ENCODE measurements at places on chromosomes 4 and X.
A peak's percentile ranks its signal among the peaks of the same experiment; 100 is the strongest.

- no peak for DNase-seq
Measured at GRCh38 chr4:165761963-165762362, 111.1 kb upstream of the TLL1 start.

GRCh38 chr4:100017637-100018310 is 67.7 kb upstream of the H2AZ1 start:
- peak; percentile 22 for DNase-seq

DNA sequence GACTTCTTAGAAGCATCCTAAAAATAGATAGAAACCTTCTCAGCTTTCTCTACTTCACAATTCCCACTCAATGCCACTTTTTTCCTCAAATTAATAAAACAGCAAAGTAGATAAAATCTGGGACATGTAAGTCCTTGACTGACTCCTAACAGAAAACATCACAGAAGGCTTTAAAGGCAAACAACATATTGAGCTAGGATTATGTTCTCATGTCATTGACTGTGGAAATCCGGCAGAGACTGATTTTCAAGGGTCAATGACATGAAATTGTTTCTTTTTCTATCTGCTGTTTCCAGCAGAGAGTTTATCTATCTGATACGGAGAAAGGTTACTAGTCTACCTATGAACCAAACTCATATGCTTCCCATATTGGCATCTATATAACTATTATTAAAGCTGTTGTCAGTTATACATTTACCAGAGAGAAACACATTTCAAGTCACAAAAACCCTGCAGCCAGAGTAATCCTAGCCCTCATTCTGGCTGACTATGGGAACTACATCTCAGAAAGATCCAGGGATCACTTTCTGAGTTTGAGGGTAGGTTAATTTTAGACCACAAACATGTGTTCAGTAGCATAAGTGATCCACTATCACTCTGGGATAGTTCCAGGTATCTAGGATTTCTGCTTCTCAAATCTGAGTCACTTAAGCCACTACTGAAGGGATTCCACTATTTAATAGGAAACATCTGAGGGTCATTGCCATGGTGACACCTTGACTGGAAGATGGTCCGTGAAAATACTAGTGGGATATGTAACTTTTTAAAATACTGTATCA is 147.6 kb downstream of the PPP3CA start:
- no peak for DNase-seq

- DNase-seq: no peak
Measured at GRCh38 chrX:109464231-109464630, 17.7 kb downstream of the GUCY2F start.

DNA sequence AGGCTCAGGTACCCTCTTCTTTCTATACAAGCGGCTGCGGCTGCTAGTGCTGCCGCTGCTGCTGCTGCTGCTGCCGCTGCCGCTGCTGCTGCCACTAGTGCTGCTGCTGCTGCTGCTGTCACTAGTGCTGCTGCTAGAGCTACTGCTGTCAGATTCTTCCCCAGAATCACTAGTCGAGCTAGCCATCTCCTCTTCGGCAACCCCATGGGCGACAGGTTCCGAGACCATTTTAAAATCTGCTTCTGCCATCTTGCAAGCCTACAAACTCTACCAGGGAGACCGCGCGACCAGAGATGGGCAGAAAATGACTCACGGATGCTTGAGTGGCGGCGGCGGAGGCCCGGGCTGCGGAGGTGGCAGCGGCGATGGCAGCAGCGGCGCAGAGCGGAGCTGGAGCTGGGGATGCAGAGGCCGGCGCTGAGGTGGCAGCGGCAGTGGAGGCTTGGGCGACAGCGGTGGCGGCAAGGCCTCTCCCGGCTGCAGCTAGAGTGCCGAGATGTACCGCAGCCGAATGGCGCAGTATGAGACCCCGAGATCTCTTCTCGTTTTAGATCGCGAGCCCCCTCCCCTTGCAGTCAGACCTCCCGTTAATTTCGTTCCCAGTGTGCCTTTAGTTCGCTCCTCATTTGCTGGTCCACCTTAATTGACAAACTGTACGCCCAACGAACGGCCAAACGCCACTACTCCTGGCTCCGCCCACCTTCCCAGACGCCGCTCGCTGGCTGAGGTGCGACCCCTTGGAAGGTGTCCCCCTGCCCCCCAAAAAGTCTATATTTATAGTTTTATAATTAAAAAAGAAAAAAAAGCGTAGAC is at the start of gene NAP1L3:
Gene NAP1L3, minus strand, starts transcription at position 523 of the 813 bp plus-strand sequence. Its CDS starts 274 bp downstream, at position 249.
- DNase-seq: peak; percentile 75

GRCh38 chr4:17635056-17635455 is 20.6 kb downstream of the MED28 start:
- no peak for DNase-seq

GRCh38 chr4:129111919-129112318 is 16.0 kb downstream of the C4orf33 start:
- DNase-seq: no peak

- DNase-seq: no peak
Measured at GRCh38 chr4:48938831-48939230, 32.3 kb upstream of the OCIAD2 start.

- no peak for DNase-seq
Measured at GRCh38 chr4:98026362-98026761, 116.9 kb downstream of the STPG2 start.

- no peak for DNase-seq
Measured at GRCh38 chr4:137655302-137655701, 123.0 kb upstream of the PCDH18 start.

- no peak for DNase-seq
Measured at GRCh38 chrX:41312786-41313185, 21.2 kb upstream of the DDX3X start.

GRCh38 chrX:47596256-47596655 is 14.0 kb downstream of the TIMP1 start:
- no peak for DNase-seq

DNA sequence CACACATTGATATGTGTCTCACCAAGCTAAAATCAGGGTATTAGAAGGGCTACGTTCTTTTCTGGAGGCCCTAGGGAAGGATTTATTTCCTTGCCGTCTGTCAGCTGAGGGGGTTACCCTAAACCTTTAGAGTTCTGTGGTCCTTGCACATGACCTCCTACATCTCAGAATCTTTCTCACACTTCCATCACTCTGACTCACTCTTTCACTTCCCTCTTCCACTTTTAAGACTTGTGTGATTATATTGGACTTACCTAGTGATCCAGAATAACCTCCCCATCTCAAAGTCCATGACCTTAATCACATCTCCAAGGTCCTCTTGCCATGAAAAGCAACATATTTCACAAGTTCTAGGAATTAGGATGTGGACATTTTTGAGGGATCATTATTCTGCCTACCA is 53.6 kb upstream of the FUNDC1 start:
- DNase-seq: no peak
